CD4-positive, alpha-beta T cell treated with Interleukin-2 at 100 ng/mL for 4 hours (primary cell): ENCODE measurements at places on chromosomes 3 and 15.

GRCh38 chr3:81496407-81497104 lies 264.9 kb downstream of the GBE1 start:
- no peak for DNase-seq

DNA sequence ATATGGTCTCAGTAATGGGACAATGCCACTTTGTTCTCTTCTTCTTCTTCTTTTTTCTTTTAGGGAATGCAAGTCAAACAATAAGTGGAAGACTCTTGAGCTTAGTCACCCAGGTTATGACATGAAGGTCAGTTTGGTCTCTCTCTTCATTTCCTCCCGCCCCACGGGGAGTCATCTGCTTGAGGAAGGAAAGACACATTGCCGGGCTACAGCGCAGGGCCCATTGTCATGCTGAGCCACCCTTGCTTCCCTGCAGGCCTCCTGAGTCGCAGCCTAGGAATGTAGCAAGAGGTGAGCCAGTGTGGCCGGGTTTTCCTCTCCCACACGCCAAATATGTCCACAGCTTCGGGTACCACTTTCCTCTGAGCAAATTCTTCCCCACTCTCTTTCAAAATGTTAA lies 47.6 kb downstream of the RAP2B start:
- DNase-seq, result no peak

GRCh38 chr3:151236736-151237135 lies 33.7 kb upstream of the GPR171 start:
- DNase-seq, result no peak

DNA sequence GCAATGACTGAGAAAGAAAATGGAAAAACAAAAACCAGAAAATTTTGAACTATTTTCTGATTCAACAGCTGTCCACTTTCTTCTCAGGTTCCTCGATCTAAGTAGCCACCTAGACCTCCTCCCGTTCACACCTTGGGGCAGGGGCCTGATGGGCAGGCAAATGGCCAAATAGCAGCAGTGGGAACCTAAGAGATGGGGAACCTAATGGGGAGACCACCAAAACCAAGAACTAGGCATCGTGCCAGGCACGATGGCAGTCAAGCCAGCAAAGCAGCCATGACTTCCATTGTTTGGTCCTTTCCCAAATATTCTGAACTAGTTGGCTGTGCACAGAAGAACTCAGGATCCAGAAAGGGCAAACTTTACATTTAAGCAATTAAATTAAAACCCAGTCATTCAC lies 57.1 kb downstream of the CAPN7 start:
- DNase-seq, result no peak

DNA sequence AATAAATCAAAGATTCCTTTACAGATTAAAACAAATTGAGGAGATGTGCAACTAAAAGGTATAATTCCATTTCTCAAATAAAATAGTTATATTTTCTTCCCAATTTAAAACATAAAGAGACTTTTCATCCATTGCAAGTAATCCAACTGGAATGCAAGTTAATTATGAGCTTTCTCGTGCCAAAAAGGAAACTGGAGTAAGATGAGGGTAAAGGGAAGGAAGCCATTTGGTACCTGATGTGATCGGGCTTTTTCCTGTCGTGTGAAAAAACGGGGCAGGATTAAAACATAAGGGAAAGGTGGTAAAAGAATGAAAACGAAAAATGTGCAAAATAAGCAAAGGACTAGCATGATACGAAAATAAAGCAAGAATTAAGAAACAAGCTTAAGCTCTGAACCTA lies 41.8 kb upstream of the XXYLT1 start:
- DNase-seq, result no peak

GRCh38 chr3:132187746-132188145 lies 129.5 kb upstream of the ACP3 start:
- DNase-seq, result no peak

GRCh38 chr3:126914226-126914625 lies 68.7 kb upstream of the PLXNA1 start:
- DNase-seq, result no peak

- DNase-seq, result peak; percentile 5
Measured at GRCh38 chr3:192851821-192852372, 65.8 kb downstream of the MB21D2 start.

DNA sequence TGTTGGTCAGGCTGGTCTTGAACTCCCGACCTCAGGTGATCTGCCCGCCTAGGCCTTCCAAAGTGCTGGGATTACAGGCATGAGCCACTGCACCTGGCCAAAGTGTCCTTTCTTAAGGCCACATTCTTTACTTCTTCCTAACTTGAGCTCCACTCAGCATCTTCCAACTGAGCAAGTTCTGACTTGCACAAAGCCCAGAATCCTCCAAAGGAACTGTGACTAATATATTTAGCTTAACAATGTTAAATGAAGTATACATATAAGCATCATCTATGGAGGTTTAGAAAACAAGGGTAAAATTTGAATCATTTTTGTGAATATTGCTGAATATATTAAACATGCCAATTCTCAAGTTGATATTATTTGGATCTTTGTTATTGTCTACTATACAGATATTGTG lies 93.7 kb downstream of the SHQ1 start:
- DNase-seq, result no peak

DNA sequence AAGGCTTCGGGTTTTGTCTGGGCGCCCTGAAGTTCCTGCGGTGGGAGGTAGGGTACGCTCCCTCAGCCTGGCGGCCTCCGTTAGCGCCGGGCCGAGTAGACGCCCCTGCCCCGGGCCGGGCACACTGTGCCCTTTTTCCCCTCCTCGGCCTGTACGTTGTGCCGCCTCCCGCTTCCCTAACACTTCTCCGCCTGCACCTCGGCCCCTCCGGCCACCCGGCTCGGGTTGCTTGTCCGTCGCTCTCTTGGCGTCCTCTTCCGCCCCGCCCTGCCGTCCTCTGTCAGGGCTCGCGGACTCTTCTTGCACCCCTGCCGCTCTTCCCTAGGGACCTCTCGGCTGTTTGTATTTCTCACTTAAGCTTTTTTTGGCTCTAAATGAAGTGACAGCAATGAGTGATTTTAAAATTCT lies 384 bp downstream of the KNL1 start:
- DNase-seq, result no peak

DNA sequence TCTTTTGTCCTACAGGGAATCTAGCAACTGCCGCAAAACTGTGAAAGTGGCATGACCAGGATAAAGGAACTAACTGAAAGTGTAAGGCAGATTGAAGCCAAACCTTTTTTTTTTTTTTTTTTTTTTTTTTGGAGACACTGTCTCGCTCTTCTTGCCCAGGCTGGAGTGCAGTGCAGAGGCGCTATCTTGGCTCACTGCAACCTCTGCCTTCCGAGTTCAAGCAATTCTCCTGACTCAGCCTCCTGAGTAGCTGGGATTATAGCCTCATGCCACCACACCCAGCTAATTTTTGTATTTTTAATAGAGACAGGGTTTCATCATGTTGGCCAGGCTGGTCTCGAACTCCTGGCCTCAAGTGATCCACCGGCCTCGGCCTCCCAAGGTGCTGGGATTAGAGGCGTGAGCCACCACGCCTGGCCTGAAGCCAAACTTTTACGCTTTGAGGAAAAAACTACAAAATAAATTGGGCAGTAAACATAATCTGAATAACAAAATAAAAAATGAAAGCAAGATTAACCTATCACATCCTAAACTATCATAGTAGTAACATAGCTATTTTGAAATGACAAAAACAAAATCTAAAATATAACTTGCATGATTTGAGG lies 9.7 kb downstream of the SLTM start:
- no peak for DNase-seq

DNA sequence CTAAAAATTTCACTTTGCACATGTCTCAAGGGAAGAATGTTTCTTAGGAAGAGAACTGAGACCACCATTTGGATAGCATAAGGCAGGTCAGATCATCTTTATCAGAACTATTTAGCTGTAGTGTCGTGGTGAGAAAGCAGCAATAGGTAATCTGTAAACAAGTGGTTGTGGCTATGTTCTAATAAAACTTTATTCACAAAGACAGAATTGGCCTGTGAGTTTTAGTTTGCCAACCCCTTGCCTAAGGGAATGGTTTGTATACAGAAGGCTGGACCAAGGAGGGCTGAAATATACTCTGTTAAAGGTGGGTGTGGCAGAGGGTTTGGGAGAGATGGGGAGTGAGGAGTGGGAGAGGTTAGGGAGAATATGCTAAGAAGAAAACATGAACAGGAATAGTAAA lies 10.6 kb upstream of the RBM5 start:
- DNase-seq, result no peak

GRCh38 chr15:47857776-47858167 lies 140.5 kb downstream of the SEMA6D start:
- no peak for DNase-seq

GRCh38 chr3:51386852-51387229 lies 1.8 kb downstream of the MANF start:
- no peak for DNase-seq

- no peak for DNase-seq
Measured at GRCh38 chr3:44906997-44907396, 32.6 kb downstream of the TGM4 start.

DNA sequence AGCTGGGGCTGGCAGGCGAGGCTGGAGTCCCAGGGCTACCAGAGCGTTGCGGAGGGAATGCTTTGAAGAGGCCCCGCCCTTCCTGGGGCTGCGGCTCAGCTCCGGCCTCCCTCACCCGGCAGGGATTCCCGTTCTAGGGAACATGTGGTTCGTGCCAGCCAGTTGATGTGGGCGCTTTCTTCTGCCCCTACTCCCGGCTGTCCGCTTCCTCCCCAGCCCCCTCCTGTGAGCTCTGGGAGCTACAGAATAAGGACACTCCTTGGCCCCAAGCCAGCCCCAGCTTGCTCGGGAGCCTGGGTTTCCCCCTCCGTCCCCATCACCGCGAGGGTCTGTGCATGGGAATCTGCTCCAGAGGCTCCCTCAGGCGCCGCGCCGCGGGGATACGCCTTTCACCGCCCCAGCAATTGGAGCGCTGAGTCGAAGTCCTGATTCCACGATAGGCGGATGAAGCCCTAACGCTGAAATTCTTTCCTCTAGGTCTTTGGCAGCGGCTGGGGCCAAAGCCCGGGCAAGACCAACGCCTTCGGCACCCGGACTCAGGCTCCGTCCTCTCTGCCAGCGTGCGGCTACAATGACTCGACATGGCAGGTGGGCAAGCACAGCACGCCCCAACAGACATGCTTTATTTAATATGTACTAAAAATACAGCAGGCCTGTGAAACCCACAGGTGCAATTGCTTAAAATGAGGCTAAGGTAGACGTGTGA lies 69.5 kb downstream of the KLF15 start:
- no peak for DNase-seq

- no peak for DNase-seq
Measured at GRCh38 chr3:43484926-43485488, 136.8 kb downstream of the ANO10 start.

DNA sequence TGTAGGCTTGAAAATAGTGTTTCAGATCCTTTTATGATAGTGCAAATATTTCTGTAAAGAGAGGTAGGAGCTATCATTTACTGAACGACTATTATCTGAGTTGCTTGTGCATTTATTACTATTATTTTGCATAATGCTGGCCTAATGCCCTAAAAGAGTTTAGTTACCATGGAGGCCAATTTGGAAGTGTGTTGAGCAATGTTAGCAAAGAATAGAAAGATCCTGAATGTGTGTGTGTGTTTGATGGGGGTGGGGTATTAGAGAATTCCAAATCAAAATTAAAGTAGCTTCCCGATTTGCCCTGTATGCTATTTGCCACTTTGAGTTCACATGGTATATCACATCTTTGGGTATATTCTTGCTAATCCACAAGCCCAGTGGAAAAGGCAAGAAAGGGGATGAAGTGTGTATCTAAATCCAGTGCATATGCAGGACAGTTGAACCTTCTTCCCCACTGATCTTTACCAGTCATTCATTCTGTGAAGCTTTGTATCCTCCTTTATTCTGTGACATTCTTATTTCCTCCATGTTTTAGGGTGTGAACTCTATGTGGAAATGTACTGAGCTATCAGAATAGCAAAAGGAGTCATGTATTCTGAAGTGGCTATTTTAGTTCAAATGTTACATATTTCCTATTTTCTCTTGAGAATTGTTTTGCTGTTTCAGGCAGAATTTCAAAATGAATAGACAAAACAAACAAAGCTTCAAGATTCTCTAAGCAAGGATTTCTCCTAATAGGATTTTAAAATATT lies 45.7 kb upstream of the PLSCR5 start:
- DNase-seq, result no peak

DNA sequence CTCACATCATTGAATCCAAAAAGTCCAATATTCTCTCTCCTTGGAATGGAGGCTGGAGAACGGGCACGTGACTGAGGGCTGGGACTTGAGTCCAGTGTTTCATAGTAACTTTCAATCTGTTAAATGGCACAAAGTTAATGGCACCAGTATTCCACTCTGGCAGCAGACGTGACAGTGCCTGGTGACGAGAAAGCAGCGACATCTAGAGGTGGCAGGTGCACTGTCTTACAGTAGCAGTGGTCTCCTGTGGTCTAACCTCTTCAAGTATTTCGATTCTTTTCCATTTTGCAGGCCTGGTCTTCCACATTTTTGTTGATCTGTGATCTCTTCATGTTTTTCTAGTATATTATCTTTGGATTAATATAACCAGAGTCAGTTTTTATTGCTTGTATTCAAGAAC lies 107.1 kb downstream of the OXSM start:
- DNase-seq, result no peak

- no peak for DNase-seq
Measured at GRCh38 chr15:90907838-90908507, 4.9 kb downstream of the MAN2A2 start.

GRCh38 chr3:37173806-37174205 lies 576 bp downstream of the LRRFIP2 start:
- no peak for DNase-seq

DNA sequence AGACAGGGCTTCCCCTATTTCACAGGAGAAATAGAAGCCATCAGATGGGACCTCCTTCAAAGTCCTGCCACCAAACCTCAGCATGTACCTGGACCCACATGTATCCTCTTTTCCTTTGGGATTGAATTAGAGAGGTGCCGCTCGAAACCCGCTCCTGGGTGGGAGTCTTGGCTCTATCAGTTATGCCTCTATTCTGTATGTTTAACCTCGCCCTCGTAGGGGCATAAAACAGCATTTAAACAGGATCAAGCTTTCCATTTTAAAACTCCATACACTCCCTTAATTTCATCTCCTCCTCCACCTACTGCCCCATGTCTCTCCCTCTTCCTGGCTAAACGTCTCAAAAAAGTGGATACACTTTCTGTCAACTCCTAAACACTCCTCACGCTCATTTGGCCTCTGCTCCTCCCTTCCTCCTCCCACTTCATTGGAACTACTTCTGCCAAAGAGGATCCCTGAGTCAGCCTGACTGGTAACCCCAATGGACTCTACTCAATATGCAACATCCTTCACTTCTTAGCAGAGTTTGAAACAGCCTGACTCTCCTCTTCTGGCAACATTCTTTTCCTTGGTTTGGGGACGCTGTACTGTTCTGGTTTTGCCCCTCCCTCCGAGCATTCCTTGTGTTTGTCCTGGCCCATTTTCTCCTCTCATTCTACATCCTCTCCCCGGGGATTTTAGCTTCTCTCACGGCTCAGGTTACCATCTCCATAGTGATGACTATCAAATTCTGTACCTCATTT lies 23.0 kb upstream of the MUC20 start:
- DNase-seq, result no peak

DNA sequence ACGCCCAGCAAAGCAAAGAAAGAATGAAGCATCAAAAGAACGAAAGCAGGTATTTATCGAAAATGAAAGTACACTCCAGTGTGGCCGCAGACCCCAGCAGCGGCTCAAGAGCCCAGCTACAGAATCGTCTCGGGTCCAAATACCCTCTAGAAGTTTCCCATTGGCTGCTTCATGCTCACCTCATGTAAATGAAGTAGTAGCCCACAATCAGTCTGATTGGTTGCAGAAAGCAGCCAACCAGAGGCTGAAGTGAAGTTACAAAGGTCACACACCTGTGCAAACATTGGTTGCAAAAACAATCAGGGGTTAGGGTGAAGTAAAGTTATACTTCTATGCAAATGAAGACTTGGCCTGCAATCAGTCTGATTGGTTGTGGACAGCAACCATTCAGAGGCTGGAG lies 32.0 kb downstream of the SV2B start:
- DNase-seq, result no peak
